ENCODE measurements at places on chromosomes 4 and X.
A peak's percentile ranks its signal among the peaks of the same experiment; 100 is the strongest.

DNA sequence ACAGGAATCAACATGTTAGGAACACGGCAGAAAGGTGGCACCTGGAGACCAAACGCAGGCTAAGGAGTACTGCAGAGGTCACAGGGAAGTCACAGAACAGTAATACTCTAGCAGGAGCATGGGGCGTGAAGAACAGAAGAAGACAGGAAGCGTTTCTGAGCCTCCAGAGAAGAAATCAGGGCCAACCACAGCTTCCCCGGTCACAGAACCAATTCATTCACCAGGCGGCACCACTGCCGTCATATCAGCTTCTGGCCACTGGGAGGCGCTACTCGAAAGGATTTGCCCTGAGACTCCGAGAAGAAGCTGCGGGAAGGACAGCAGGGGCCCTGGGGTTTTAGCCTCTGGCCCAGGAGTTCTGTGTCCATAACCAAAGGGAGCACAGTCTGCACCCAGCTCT, 78.0 kb upstream of the DRD5 start:
- peak; percentile 85 for DNase-seq

GRCh38 chr4:29310252-29310651, 1409.9 kb upstream of the PCDH7 start:
- no peak for DNase-seq

- DNase-seq, result no peak
Observed at GRCh38 chr4:155972098-155972497, 18.4 kb upstream of the CTSO start.

DNA sequence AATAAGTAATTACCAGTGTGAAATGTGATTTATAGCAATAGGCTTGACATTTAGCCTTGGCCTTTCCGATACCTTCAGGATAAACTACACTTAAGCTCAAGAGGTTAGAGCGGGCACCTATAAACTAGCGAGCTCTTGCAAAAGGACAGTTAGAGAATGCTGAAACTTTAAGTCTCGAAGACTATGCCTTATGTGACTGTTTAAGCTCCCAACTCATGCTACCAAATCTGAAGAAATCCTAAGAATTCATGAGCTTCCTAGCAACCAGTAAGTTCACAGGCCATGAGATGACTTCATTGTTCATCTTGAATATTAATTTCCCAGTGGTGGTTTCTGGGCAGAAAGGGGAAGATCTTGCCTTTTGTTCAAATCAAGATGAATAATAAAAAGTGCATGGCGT, 4.7 kb downstream of the STOX2 start:
- DNase-seq, result no peak

GRCh38 chr4:2104556-2105345, 45.6 kb downstream of the NAT8L start:
- no peak for DNase-seq

- no peak for DNase-seq
Observed at GRCh38 chr4:8637456-8637984, 45.0 kb downstream of the CPZ start.

- no peak for DNase-seq
Observed at GRCh38 chrX:46326161-46326560, 219.1 kb downstream of the ZNF674 start.

DNA sequence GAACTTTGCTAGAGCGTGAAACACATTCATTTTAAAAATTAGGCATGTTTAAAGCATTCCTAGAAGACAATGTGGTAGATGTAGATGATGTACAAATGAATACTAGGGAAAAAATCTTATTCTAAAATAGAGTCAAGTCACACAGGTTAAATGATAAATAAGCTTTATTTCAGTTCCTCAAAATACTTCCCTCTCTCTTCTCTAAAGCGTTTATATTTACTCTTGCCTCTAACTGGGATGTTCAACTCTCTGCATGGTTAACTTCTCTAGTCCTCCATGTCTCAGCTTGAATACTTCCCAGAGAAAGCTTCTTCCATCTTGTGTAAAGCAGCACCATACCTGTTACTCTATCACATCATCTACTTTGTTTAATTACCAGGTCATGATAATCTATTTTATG, 30.9 kb upstream of the GLRA3 start:
- no peak for DNase-seq

DNA sequence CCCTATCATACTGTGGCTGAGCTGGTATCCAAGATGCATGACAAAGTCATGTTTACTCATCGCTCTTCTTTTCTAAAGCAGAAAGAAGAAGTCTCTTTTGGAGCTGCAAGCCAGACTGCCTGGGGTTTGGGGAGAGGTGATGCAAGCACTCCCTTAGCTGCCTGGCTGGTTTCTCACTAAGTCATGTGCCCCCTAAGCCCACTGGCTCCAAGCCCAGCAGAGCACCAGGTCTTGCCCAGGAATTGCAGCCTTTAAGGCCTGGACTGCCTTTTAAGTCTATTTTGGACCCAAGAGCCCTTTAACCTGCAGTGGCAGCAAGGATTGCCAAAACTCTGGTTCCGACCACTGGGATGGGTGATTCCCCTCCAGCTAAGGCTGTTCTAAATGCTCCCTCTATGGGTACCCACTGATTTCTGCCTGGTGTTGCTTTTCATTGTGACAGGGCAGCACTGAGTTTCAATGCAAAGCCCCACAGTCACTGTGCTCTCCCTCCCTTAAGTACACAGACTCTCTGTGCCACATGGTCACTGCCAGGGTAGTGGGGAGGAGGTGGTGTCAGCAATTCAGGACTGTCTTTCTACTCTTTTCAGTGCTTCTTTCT, 548.6 kb downstream of the TLL1 start:
- DNase-seq, result no peak

DNA sequence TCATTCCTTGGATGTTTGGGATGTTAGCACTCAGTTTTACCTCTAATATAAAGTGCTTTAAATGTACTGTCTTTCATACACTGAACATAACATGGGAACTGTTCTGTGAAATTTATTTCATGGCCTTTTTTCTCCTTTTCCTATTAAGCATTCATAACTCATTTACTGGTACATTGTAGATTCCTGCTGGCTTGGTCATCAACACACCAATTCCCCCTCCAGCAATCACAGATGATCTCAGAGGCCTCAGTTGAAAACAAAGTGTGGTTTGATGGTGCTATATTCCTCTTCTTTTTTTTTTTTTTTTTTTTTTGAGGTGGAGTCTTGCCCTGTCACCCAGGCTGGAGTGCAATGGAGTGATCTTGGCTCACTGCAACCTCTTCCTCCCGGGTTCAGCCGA, 61.9 kb upstream of the FAM47B start:
- no peak for DNase-seq

DNA sequence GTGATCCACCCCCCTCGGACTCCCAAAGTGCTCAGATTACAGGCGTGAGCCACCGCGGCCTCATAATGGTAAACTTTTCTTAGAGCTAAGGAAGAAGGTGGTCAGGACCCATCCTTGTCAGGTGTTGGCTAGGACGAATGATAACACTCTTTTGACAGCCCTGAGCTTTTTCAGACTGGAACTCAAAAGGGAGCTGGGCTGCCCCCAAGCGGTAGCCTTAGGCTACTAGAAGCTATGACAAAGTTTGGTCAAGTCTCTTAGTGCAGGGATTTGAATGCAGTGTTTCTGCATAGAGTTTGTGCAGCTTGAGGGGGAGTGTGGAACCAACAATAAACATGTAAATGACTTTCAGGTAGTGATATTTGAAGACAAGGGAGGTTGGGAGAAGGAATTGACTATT, 11.8 kb upstream of the HSD17B10 start:
- peak; percentile 62 for DNase-seq

- DNase-seq, result no peak
Observed at GRCh38 chr4:14023036-14023435, 395.5 kb upstream of the BOD1L1 start.

DNA sequence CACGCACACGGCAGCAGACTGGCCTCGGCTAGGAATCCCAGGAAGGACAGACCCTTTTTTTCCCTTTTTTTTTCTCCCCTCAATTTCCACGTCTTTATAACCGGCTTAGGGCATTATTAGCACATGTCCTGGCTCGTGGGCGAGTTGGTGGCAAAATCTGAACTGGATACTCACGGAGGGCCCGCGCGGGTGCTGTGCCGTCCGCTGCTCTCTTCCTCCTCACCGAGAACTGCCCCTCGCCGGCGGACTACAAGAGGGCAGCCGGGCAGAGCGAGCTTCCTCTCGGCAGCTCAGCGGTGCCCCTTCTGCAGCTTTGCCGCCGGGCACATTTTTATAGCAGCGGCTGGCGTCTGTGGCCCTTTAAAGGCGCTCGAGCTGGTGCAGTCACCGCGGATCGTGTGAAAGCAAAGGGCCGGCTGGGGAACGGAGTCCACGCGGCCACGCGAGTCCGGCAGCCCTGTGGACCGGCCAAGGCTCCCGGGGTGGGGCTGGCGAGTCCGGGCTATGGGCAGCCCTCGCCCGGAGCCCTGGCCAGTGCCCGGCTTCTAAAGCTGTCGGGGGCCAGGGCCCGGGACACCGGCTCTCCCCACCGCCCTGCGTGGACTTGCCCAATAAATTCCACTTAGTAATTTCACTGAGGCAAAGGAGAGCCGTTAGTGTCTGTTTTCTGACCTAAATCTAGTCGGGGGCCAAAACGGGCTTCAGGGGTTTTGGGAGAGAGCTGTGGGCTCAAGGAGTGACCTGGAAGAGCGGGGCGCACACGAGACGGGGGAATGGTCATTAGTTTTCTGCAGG, 1.3 kb upstream of the CITED1 start:
- DNase-seq, result peak; percentile 31

- peak; percentile 16 for DNase-seq
Observed at GRCh38 chr4:2650276-2650675, 105.9 kb downstream of the TNIP2 start.

DNA sequence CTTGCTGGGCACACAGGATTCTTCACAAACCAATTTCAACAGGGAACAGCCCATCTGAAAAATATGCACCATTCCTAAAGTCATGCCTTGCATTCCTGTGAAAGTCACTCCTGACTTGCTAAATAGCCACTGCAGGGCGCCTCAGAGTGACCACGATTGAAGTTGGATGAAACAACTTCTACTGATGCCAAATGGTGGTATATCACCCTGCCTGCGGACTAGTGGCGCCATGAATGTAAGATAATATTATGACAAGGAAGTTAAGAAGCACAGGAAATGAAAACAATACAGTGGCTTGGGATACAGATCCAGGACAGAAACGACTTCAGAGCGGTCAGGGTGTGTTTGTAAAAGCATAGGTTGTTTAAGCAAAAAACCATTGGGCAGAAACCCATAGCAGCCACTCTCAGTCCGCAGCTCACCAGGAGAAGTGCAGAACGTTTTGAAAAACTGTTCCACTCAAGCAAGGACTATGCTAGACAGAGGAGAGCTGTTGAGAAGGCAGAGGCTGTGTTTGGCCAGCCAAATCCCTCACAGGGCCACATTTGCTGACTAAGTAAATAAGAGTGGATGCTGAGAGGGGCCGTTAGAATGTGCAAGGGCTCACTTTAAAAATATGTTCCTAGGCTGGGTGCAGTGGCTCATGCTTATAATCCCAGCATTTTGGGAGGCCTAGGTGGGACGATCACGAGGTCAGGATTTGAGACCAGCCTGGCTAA, 250.4 kb downstream of the PTTG2 start:
- DNase-seq, result no peak

DNA sequence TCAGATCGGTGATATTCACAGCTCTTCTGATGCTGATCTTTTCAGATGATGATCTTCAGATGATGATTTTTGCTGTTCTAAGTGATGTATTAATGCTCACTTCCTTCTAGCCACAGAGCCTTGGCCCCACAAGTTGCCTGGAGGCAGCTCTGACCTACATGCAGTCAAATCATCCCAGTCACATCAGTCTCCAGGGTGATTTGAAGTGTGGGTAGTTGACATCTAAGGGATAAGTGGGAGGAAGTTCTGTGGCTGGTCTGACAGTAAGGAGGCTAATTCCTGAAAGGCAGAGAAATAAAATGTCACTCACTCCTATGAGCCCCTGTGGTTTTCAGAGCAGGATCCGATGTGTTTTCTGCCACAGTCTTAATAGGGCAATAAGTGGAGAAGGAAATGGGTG, 79.8 kb upstream of the RPL34 start:
- DNase-seq, result no peak

DNA sequence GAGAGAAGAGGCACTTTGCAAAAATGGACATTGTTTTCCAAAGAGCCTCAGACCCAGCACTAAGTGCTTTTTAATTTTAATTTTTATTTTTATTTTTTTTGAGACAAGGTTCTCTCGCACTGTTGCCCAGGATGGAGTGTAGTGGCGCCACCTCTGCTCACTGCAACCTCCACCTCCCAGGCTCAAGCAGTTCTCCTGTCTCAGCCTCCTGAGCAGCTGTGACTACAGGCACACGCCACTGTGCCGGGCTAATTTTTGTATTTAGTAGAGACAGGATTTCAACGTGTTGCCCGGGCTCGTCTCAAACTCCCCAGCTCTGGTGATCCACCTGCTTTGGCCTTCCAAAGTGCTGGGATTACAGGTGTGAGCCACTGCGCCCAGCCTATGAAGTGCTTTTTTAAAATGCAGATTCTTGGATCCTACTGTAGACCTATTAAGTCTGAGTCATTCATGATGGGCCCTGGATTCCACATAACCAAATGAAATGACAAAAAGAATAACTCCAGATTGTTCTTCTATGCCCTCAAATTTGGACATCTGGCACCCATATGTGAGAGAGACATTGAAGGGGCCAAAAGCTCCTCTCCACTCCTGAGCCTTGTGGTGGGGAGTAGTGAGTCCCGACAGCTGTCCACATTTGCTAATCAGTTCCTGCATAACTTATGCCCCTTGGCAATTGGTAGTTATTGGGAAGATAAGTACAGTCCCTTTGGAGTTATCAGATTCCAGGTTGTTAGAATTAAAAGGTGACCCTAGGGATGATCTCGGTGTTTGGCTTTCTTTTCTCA, 3.6 kb downstream of the NOCT start:
- DNase-seq, result no peak

DNA sequence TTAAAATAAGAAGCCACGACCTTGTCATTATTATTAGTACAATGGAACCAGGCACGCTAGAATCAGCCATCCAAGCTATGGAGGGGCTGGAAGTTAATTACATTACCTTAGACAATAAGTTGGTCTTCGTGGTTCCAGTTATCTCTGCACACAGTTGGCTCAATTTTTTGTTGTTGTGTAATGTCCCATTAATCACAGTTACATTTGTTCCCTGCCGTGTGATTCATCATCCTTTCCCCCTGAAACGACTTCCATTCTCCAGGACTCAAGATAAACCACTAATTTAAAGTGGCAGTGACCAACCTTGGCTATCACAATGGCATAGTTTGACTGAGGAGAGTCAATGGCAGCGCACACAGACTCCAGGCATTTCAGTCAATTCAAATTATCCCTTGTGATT, 905.0 kb downstream of the RAB28 start:
- DNase-seq, result no peak

DNA sequence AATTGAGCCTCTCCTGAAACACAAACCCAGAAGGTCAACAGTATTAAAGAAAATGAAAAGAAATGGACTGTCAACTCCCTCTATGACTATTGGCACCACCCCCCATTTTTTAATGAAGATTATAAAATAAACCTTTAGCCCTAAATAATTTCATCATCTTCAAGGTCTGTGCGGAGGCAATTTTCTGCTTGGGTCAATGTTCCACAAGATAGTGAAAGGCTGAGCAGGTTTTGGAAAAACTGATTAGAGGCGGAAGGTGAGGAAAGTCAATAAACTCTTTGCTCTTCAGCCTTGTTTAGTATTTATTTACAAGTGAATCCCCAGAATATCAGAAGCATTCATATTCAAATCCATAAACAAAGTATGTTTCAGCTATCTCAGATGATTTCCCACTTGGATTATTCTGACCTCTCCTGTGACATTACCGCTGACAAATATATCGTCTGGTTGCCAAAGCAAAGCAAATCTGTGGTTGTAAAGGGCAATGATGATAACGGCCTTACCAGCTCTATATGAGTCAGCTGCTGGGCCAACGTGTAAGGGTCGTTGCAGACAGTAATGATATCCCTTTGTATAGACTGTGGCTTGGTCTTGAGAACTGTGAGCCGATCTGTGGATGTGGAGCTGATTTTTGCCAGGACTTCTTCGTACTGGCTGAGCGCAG, 24.0 kb downstream of the RASGEF1B start:
- DNase-seq, result no peak

Data from stimulated activated CD8-positive, alpha-beta memory T cell treated with anti-CD3 and anti-CD28 coated beads, Interleukin-4, amount 100 ng/mL, for 48 hours (primary cell).